SK-N-SH (cell line): ENCODE measurements at places on chromosomes 1 and 21. TPM values are rescaled to one million over a fixed set of nuclear protein-coding genes. Genes with fewer than 3 reads are reported as not detected.

The KRTAP19-1 gene
- polyA plus RNA-seq: not detected in 2 replicates

DNA sequence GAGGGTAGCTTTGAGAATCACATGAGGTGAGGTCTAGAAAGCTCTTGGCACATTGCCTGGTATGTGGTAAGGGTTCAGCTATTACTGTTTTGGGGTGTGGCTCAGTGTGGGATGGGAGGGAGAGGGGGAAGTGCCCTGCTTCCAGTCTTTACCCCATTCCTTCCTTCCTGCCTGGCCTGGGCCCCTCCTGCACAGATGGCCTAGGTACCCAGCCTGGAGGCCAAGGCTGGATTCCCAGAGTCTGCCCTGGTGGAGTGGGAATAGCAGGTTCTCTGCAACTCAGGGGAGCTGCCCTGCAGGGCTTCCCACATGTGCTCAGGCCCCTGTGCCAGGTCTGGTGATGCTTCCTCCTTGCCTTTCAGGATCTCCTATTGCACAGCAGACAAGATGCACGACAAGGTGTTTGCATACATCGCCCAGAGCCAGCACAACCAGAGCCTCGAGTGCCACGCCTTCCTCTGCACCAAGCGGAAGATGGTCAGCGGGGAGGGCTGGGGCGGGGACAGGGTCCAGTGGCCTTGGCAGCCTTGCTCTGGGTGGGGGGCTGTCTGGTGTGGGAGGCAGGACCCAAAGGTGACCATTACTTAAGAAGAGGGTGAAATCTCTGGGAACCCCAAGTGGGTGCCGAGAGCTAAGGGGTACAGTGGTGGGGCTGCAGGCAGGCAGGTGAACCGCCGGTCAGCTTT is 13.5 kb downstream of the LDLRAP1 start:
- no peak for DNase-seq

The C1orf185 gene
- polyA plus RNA-seq: not detected in 2 replicates

GRCh38 chr1:30768159-30768829 is 10.7 kb upstream of the LAPTM5 start:
- no peak for DNase-seq

DNA sequence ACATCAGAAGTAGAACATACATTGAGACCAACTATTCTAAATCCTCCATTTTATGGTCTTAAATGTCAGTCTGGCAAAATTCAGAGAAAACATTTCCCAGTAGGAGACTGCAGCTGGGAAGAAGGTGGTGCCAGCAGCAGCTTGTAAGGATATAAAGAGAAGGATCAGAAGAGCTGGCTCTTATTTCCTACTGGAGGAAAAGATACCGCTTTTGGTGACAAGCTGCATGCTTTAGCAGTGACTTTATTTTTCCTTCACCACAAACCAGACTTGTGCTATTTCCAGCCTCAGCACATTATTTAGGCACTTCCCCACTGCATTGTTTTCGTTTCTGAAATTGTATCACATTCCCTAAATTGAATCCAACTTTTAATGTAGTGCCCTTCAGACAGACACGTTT is 28.4 kb downstream of the RNF11 start:
- DNase-seq: no peak

DNA sequence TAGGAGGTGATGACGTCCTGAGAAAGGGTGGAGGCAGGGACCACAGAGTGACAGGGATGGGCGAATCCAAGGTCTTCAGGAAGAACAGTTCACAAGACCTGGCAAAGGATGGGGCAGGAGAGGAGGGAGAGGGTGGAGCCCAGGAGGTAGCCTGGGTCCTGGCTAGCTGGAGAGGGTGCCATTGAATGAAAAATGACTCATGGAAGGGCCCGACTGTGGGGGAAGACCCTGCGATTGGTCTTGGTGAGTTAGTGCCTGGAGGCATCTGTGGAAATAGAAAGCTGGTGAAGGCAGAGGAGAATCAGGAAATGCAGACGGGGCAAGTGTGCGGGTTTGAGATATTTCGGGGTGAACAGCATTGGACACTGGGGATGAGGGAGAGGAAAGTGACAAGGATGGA is 60.3 kb upstream of the SLC45A1 start:
- DNase-seq: no peak

GRCh38 chr1:63937461-63938022 is 163.7 kb downstream of the ROR1 start:
- DNase-seq: no peak

DNA sequence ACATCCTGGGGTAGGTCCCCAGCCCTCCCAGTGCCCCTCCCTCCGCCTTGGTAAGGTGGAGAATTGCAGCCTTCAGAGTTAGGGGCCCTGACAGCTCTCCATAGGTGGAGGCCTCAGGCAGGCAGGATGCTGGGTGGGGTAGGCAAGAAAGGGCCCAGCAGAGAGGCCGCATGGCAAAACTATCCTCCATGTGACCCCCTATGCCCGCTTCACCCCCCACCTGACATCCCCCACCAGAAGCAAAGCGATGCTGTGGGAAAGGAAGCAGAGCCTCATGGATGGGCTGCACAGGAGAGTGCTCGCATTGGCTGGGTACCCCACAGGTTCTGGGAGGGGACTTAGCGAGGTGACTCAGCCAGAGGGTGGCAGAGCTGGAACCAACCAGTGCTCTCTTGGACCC is 1.6 kb downstream of the S100A9 start:
- DNase-seq: no peak

- DNase-seq: no peak
Observed at GRCh38 chr1:153552335-153552734, 3.3 kb upstream of the S100A3 start.

- DNase-seq: no peak
Observed at GRCh38 chr1:211019266-211019665, 114.7 kb downstream of the KCNH1 start.

- DNase-seq: no peak
Observed at GRCh38 chr1:115437196-115437595, 99.1 kb upstream of the NGF start.

The ITLN1 gene
- polyA plus RNA-seq: not detected in 2 replicates

The RCSD1 gene
- polyA plus RNA-seq: 0.02 and 0.03 TPM in 2 replicates

The SELENON gene
- 32.7 and 56.2 TPM in 2 replicates for polyA plus RNA-seq

DNA sequence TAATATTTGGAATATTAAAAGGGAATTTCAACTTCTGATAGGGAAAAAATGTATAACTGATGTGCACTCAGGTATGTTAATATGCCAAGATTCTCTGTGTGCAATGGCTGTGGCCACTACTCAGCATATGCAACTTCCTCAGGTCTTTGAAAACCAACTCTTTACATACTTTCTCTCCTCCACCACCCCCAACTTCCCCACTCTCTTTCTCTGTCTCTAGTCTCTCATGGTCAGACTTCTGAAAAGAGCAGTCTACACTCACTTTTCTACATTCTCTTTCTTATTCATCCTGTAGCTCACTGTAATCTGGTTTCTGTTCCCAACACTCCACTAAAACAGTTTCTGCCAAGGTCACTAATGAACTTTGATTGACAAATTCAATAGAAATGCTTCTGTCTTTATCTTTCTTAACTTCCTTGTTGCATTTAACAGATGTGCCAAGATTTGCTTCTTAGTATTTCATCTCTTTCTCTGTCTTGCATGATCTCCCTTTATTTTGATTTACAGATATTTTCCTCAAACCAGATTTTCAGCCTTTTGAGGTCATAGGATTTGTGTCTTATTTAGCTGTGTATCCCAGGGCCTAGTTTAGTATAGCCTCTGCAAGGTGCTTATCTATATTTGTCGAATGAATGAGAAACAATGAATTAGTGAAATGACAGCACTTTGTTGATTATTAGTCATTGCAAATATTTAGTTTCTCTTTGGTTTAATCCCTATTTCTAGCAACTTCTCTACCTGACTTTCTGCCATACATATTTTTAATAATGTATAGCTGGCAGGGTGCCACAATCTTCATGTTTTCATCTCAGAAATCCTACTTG is 168.9 kb downstream of the LMO4 start:
- no peak for DNase-seq

The AQP10 gene
- polyA plus RNA-seq: 0.02 and 0.13 TPM in 2 replicates

GRCh38 chr1:9183441-9183840 is 51.1 kb upstream of the H6PD start:
- DNase-seq: no peak

DNA sequence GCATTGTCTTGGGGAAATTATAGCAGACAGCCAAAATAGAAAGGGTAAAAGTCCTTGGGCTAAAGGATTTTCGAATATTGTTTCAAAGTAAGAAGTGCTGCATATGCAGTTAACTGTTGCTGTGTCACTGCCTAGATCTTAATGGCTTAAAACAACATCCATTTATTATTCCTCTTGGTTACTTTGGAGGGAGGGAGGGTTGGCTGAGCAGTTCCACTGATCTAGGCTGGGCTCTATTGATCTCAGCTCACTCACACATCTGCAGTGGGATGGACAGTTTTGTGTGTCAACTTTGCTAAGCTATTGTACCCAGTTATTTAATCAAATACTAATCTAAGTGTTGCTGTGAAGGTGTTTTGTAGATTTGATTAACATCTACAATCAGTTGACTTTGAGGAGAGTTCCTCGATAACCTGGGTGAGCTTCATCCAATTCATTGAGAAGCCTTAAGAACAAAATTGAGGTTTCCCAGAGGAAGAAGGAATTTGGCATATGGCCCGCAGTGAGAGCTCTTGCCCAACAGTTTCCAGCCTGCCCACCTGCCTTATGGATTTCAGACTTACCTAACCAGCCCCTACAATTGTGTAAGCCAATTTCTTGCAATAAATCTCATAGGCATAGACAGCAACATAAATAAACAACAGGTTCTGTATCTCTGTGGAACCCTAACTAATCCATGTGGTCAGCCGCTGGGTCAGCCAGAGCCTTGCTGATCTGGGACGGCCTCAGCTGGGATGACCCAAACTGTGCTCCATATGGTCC is 187.3 kb downstream of the AK5 start:
- DNase-seq: no peak

DNA sequence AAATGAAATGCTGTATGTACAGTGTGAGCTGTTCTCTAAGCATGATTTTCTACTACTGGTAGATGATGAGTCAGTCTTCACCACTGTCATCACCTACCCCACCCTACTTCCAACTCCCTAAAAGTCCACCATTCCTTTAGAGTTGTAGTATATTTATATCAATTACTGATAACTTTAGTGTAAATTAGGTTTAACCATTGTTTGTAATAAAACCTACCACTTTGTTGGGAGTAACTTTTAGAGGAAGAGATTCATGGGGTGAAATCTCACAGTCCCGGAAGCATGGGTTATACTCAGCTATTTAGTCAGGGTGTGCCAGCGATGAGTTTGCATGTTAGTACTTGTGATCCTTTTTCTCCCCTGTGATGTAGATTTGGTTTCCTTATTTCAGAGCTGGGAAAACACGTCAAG is 17.1 kb downstream of the MORC3 start:
- DNase-seq: no peak

- DNase-seq: no peak
Observed at GRCh38 chr1:88736633-88737248, 52.7 kb downstream of the PKN2 start.

GRCh38 chr1:113170519-113170918 is 97.5 kb downstream of the LRIG2 start:
- no peak for DNase-seq

The TMPRSS15 gene
- polyA plus RNA-seq: 0.03 TPM in 1 of 2 replicates, not detected in the other

The ADORA1 gene
- 3.2 and 4.8 TPM in 2 replicates for polyA plus RNA-seq

The PROK1 gene
- polyA plus RNA-seq: not detected in 2 replicates

The RBM11 gene
- not detected in 2 replicates for polyA plus RNA-seq

- DNase-seq: no peak
Observed at GRCh38 chr1:5910666-5911065, 81.6 kb downstream of the NPHP4 start.

DNA sequence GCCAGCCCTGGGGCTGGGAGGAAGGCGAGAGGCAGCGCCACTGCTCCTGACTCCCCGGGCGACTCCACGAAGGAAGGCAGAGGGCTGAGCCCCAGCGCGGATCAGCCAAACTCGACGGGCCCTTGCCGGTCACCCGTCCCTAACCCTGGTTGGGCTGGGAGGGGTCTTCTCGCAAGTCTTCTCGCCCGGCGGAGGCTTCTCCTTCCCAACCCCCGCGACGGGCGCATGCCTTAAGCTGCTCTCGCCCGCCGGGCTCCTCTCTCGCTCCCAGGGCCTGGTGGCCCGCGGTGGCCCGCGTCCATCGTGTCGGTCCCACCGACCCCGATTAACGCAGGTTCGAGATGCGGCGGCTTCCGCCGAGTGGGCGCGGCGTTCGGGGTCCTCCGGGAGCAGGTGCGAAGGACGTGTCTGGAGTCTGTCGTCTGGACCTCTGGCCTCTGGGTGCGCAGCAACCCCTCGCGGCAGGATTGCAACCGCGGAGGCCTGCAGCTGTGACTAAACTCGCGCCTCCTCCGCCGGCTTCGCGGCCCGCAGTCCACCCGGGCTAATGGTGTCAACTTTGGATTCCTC is 29.0 kb upstream of the PPM1J start:
- no peak for DNase-seq

DNA sequence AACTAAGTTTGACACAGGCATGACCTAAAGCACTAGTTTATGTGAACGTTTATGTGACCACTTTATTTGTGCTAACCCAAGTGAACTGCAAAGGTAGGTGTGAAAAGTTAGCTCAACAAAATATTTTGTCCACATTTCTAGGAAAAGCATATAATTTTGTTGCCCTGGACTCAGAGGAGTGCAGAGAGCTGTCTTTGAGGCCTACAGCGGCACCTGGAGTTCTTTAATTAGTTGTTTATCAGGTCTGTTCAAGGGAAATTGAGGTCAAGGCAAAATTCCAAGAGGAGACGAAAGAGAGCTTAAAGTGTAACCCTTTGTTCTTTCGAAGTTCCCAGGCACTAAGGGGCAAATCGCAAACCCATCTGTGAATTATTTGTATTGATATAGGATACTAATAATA is 1.3 kb downstream of the GIPC2 start:
- no peak for DNase-seq

DNA sequence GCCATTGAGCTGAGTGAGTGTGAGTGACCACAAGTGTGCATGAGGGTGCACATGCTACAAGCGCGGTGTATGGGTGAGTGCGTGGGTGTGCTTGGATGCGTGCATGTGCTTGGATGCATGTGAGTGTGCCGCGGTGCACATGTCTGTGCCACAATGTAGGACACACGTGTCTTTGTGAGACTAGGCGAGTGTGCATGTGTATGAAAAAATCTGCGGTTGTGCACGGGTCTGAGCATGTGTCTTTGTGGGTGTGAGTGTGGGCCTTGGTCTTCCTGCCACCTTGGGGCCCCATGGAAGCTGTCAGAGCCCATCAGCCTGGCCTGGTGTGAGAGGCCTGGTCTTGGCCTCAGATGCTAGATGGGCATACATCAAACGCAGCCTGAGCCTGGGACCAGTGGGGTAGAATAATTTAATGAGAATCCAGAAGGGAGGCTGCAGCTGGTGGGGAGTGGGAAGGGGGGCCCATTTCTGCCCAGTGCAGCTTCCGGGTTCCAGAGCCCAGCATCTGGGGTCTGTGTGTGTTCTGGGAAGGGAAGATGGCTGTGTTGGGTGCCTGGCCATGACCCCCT is 103.9 kb upstream of the SLC2A1 start:
- no peak for DNase-seq

- DNase-seq: no peak
Observed at GRCh38 chr1:31681415-31681814, 22.4 kb downstream of the COL16A1 start.

GRCh38 chr1:72140222-72140621 is 142.1 kb downstream of the NEGR1 start:
- no peak for DNase-seq

DNA sequence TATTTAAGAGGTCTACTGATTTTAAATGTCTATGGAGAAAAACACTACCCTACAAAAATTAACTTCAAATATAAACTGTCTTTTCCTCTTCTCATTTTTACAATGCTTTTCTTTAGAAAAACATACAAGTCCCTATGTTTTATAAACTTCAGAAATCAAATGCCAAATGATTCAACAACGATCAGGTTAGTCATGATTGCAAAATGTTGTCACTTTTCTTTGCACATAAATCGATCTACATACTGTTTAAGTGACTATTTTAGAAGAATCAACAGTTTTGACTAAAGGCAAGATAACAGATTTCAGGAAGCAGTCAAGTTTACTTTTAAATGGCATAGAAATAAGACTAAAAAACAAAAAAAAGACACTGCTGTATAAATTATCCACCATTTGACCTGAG is 168.7 kb downstream of the GPATCH2 start:
- no peak for DNase-seq
